ENCODE measurements at places on chromosomes 3 and 15.

- DNase-seq = peak; percentile 82
These were observed 46.3 kb downstream of the GABRG3 start for GRCh38 chr15:27017168-27017809.

- DNase-seq = no peak
These were observed 22.9 kb upstream of the MED12L start for GRCh38 chr3:151062611-151063010.

DNA sequence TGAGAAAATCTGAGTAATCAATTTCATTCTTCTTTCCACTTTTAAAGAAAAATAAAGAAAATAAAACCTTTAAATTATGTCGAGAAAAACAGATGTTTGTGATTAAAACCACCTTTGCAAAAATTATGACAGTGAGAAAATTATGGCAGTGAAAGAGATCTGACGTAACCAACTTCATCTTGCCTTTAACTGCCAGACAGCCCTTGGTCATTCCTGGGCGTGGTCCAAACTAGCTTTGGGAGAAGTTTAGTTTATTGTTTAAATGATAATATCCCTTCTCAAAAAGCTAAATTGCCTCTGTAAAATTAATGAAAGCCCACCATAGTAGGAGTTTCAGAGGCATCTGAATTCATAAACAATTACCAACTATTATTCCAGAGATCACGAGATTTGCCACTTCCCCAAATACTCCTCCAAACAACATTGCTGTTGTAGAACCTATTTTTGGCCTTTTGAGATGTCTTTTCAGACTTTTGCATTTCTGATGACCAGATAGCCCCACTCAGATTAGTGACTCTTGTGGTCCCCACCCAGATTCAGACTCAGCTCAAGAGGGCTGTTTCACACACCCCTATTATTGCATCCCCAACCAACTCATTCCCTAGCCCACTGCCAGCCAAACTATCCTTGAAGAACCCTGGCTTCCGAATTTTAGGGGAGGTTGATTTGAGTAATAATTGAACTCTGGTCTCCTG lies 664.4 kb upstream of the CBLB start:
- no peak for DNase-seq

GRCh38 chr3:8524656-8525399 lies 23.2 kb downstream of the LMCD1 start:
- no peak for DNase-seq

DNA sequence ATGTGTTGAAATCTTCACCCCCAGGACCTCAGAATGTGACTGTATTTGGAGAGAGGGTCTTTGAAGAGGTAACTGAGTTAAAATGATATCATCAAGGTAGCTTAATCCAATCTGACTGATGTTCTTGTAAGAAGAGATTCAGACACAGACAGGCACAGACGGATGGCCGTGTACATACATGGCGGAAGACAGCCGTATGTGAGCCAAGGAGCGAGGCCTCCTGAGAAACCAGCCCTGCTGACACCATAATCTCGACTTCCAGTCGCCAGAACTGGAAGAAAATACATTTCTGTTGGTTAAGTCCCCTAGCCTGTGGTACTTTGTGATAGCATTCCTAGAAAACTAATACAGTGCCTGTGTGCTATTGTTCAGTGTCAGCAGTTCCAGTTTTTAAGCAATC lies 73.6 kb downstream of the APBA2 start:
- DNase-seq = no peak

DNA sequence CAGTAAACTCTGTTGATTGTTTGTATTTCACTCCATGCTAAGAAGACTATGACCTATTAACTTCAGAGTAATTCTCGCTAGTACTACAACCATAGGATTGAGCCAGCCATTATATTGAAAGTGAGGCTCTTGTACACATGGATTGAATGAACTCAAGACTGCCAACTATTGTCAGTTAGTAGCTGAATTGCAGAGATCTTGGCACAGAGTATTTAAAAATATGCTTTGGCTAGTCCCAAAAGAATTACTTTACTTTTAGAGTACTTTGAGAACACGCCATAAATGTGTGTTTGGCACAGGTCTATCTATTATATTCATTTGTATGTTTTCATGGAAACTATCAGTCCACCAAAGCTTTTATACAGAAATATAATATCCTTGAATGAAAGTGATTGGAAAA lies 226.7 kb upstream of the DCBLD2 start:
- DNase-seq = no peak

All from NCI-H2171 treated with DMSO at 0.1 percent for 48 hours (cell line).